ENCODE measurements at places on chromosomes 11 and 22.
A peak's percentile ranks its signal among the peaks of the same experiment; 100 is the strongest.

DNA sequence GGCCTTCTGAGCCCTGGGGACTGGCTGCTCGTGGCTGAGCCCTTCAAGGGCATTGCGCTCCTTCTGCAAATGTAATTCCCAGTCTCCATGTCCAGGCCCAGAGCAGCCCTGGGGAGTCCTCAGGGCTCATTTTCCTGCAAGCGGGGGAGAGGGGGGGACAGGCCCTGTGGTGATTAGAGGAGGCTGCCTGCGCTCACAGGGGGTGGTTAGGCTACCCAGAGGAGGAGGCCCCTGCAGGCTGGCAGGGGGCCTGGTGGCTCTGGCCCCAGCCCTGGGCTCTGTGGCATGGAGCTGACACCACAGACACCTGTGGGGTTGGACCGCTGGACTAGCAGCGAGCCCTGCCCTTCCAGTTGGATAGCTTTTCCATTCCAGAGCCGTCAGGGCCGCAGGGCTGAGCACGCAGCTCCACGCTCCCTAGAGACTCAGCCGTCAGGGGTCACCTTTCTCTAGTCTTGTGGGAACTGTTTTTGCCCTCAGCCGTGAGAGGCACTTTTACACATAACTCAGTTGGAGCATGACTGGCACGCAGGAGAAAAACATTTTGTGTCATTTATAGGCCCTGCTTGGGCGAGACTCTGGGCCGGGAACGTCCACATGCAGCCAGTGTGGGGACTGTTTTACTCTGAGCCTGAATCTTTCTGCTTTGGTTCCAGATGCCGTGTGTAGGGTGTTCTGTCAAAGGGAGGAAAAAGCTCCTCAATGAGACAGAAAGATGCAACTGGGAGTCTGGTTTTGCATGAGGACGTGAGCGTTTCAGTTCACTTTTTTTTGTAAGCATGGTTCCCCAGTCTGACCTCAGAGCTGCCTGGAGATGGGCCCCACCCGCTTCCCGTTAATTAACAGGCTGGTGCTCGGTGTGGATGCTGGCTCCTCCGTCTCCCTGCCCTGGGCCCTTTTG is 58.1 kb downstream of the LRP5 start:
- peak; percentile 83 for DNase-seq

- DNase-seq = no peak
Observed at GRCh38 chr11:10197091-10197490, 96.9 kb downstream of the SBF2 start.

DNA sequence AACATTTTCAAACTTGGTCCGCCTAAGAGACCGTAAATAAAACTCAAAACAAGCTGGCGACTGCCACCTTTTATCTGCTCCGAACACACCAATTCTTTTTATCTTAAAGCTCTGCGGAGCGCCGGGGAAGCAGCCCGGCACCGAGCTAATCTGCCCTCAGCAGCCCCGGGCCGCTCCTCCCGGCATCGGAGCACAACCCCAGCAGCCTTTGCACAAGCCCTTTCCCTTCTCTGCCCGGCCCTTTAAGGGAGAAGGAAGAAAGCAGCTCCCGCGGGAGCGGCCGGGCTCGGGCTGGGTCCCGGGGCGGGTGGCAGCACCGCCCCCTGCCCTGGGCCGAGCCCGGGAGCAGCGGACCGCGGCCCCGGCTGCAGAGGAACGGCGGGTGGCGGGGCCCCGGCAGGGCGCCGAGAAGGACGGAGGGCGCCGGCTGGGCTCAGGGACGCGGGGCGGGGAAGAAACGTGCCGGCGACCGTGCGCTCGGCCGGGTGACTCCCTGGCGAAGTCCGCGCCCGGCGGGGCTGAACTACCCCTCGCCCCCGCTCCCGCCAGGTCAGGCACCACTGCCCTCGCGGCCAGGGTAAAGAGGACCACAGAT is 133.6 kb upstream of the C11orf58 start:
- DNase-seq = peak; percentile 3

DNA sequence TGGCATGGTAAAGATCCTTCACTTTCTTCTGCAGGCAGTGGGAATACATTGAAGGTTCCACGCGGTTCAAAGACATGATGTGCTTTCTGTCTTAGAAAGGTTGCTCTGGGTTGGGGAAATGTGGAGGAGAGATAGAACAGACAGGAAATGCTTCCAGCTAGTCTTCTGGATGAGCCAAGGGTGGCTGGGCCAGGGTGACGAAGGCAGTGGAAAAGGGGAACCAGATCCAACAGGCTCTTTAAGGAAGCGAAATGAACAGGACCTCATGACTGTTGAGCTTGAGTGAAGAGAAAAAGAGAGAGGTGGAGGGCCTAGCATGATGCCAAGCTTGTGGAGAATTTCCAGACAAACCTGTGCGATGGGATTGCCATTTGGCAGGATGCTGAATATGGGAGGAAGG is 56.4 kb upstream of the LMO1 start:
- DNase-seq = no peak

DNA sequence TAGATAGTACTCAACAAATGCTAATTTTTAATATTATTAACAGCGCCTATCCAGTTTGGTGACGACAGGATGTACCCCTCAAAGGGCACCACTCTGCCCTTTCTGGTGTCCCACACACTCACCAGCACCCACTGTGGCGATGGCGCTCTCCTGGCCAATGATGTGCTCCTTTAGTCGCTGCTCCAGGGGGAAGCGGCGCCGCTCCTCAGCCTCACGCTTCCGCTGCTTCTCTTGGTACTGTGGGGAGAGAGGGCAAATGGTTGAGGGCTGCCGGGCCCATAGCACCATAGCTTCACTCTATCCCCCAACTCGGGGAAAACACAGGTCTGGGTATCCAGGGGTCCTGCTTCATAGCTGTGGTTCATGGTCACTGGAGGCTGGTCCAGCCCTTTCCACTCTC is 73.0 kb upstream of the PHOX2A start:
- no peak for DNase-seq

GRCh38 chr11:112665291-112665690 is 295.9 kb upstream of the NCAM1 start:
- DNase-seq = no peak

GRCh38 chr11:72897506-72897905 is 83.3 kb downstream of the ATG16L2 start:
- no peak for DNase-seq

DNA sequence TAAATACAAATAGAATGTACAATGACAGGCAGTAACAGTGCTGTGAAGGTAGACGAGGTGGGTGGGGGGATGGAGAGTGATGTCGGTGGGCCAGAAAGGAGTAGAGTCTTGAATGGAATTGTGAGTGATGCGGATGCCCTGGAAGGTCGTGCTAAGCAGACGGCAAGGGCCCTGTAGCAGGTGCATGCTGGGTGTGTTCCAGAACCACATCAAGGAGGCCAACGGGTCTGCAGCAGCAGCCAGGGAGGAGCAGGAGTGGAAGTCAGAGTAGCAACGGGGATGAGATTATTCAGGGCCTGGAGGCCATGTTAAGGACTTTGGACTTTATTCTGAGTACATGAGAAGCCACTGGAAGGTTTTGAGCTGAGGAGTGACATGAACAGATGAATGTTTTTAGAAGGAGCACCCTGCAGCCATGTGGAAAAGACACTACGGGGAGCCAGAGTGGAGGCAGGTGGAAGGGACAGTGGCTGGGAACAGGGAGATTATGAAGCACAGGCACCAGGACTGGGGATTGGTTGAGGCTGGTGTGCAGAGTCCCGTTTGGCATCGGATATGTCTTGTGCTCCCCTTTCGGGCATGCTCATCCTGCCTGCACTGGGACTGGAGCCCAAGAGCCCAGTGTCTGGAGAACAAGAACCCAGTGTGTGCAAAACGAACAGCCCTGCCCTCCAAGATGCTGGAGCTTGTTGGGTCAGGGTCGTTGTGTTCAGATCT is 74.1 kb downstream of the COMMD9 start:
- DNase-seq = no peak

DNA sequence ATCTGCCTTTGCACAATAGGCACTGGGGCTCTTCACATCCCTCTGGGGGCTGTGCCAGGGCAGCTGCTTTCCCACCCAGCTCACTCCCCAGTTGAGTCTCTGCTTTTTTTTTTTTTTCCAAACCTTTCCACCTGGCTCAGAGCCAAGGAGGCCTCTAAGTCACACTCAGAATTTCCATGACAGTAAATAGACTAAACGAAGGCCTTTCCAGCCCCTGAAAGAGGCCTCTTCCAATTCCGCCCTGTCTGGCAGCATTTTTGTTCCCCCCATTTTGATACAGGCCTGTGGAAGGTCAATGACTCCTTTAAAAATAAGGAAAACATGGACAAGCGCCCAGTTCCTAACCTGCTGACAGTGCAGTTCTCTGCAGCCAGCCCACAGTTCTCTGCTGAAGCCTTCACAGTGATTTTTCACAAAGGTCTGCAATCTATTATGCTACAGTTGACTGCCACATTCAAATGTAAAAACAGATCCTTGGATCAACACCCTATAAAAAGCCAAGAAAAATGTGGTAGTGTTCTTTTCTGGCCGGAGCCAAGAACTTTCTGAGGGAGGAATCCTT is 107.5 kb upstream of the SESN3 start:
- no peak for DNase-seq

GRCh38 chr22:35436421-35436820 is 36.5 kb downstream of the MCM5 start:
- DNase-seq = no peak

- DNase-seq = peak; percentile 76
Observed at GRCh38 chr11:795634-796564, 2.2 kb downstream of the SLC25A22 start.

DNA sequence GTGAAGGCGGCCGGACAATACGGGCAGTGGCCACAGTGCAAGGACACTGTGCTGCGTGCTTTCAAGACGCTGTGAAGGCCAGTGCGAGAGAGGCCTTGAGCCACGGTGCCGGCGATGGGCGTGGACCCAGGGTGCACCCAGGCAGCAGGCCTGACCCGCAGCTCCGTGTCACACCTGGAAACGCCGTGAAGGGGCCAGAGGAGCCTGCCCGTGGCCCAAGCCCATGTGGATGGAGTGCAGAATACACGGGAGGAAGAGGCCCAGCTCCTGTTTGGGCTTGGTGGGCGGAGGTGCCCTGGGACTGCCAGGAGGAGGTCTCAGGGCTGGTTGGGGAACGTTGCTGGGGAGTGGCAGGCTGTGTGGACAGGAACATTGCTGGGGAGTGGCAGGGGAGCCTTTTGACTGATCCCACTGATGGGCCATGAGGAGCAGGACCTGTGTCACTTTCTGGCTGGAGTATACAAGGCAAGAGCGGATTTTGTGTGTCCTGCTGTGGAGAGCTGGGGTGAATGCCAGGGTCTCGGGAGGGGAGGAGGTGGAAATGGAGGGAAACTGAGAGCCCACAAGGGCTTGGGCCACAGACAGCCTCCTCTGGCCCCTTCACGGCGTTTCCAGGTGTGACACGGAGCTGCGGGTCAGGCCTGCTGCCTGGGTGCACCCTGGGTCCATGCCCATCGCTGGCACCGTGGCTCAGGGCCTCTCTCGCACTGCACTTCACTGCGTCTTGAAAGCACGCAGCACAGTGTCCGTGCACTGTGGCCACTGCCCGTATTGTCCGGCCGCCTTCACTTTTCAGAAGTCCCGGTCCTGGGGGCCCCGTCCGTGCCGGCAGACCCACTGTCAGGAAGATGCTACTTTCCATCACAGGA is 925.4 kb downstream of the BRD1 start:
- DNase-seq = no peak

- DNase-seq = no peak
Observed at GRCh38 chr11:12827369-12827768, 153.1 kb downstream of the TEAD1 start.

GRCh38 chr11:47981667-47982404 is 1.5 kb downstream of the PTPRJ start:
- DNase-seq = peak; percentile 9

- DNase-seq = no peak
Observed at GRCh38 chr11:31160504-31161422, 208.8 kb downstream of the DCDC1 start.

- DNase-seq = no peak
Observed at GRCh38 chr11:118058311-118059245, 18.3 kb upstream of the TMPRSS4 start.

DNA sequence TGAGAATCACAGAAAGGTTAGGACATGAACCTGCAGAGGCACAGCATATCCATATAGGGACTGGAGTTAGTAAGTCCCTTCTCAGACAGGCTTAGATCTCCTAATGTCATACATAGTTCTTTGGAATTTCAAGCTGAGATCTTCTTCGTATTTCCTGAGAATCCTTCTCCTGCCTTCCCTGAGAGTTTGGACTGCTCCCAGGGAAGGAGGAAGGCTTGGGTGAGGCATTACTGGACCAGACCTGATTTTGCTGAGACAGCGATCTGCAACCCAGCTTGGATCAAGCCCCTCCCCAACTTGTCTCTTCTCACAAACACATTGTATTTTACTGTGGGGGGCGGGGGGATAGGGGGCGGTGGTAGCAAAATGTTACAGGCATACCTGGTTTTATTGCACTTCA is 108.5 kb downstream of the TSPAN18 start:
- DNase-seq = no peak

GRCh38 chr22:42931421-42932196 is 74.5 kb upstream of the ARFGAP3 start:
- DNase-seq = peak; percentile 80

DNA sequence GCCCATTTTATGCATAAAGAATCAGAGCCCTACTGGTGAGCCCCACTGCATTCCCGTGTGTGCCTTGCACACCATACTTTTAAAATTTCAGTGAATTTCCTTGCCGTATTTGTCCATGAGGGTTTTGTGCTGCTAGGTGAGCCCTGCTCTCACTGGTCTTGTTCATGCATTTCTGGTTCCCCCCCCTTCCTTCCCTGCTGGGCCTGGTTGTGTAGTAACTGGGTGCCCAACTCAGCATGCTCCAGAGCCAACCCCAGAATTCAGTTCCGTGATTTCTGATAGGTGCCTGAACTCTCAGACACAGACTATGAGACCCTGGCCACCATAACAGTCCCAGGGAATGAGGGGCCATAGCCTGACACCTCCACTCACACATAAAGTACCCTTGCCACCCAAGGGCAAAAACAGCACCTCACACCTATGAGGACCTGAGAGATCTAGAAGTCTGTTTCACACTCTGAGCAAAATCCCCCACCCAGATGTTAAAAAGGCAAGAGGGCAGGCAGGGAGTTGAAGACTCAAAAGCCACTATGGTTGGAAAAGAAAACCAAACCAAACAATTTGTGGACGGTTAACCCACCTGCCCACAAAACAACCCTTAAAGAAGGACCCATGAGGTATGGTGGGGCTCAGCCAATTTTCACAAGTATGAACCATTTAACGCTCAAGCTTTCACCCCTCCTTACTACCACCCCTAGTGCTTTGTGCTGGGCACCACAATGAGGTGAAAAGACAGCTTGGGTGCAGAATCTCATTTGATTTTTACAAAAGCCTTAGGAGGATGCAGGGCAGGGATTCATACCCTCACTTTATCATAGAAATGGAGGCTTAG is 16.8 kb upstream of the IL10RA start:
- no peak for DNase-seq

All from naive B cell (primary cell).